ENCODE measurements at places on chromosomes 7 and 10.

DNA sequence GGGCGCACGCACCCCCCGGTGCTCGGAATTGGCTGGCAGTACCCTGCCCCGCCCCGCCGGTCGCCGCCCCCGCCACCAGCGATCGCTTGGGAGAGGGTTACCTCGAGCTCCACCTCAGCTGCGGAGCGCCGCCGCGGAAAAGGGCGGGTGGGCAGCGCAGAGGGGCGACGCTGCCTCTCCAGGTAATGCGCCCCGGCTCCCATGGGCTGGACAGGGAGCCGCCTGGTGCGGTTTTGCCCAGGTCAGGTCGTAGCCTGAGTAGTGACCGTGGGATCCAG lies 1.3 kb downstream of the PFKFB3 start:
- DNase-seq: peak; percentile 33

DNA sequence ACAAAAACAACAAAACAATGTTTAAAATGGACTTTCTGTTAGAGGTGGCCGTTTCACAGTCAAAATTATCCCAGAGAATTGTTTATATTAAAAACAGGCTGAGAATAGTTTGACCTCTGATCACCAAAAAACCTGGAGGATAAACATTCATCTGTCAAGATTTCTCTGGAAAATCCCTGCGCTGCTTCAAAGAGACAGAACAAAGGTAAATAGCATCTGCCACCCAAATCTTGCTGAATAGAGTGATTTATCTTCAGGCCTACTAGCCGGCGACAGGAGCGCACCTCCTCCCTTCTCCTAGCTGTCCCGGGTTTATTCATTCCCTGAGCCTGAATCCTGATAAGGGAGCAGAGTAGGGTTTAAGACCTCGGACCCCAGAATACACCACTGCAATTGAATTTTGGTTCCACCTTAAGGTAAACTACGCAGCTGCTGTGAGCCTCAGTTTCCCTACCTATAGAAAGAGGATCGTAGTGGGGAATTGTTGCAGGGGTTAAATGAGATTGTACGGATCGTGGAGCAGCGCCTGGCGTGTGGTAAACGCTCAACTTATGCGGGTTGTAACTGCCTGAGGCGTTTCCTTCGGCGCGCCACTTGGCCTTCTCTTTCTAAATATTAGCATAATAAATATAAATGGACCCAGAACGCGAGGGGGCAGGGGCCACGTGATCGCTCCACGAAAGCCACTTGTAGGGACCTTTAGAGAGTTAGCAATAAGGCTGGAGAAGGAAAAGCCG lies 498 bp upstream of the ST7 start:
- no peak for DNase-seq

DNA sequence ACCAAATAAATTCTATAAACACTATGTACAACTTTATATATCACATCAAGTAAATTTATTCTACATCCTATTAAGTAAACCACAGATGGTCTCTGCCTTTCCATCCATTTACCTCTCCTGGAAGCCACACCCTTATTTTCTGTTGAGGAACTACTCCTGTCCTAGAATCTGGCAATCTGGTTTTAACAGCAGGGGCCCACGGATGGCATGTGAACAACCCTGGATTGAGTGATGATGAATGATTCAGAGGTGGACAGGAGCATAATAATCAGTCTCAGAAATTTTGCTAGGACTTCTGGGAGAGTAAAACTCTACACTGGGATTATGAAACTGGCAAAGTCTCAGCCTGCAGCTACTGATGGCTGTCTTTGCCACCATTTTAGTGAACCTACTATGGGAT lies 54.1 kb downstream of the CDK6 start:
- DNase-seq: no peak

- no peak for DNase-seq
Measured at GRCh38 chr10:61793760-61794703, 107.5 kb upstream of the ARID5B start.

- no peak for DNase-seq
Measured at GRCh38 chr10:119263951-119264617, 56.7 kb downstream of the GRK5 start.

DNA sequence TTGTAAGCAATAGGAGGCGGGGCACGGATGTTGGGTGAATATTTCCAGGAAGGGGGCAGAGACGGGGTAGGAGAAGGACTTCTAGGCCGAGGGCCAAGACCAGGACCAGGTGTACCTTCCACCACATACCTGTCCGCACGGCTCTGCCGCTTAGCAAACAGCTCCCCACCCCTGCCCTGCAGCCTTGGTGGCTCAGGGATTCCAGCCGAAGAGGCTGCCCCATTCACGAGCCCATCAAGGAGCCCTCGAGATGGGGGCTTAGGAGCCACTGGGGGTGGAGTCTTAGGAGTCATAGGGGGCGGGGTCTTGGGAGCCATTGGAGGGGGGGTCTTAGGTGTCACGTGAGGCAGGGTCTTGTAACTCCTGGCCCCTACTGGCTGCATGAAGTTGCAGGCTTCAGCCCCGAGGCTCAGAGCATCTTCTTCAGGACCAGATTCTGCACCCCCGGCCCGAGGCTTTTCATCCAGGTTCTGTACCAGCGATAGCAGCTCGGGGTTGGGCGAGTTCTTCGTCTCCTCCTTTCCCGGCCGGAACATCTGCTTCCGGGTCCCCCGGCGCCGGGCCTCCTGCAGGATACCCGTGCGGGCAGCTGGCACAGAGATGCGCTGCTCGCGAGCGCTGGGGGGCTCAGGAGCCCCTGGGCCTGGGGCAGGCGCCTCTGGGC lies 6.1 kb upstream of the MYOZ1 start:
- DNase-seq: no peak

DNA sequence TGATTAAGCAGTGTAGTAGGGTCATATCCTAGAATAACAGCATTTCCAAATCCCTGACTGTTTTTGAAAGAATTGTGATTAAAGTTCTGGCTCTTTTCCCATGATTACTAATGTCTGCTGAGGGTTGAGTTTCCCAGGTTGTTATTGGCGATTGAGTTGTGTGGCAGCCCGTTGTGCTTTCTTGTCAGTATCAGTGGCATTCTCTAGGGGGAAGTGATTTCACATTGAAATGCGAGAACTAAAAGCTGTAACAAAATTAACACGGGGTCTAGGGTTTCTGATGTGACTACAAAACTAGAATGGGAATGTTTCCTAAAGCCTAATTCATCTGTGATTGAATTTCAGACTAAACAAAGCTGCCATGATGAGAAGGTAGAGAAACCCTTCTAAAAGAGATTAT lies 349.4 kb downstream of the EXOC4 start:
- DNase-seq: no peak

DNA sequence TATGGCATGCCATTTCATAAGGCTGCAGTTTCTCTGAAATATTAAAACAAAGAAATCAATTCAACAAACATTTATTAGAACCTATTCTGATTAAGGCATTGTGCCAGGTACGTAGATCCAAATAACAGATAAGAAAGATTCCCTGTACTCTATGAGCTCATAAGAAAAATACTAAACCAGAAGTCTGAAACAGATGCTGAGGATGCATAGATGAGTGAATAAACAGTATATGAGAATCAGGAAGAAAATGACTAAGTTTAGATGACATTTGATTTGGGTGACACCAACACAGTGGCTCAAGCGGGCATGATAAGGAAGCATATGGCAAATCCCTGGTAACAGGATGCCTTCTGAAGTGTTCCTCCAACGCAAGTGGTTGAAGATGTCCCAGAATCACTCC lies 477.2 kb downstream of the PARD3 start:
- DNase-seq: no peak

DNA sequence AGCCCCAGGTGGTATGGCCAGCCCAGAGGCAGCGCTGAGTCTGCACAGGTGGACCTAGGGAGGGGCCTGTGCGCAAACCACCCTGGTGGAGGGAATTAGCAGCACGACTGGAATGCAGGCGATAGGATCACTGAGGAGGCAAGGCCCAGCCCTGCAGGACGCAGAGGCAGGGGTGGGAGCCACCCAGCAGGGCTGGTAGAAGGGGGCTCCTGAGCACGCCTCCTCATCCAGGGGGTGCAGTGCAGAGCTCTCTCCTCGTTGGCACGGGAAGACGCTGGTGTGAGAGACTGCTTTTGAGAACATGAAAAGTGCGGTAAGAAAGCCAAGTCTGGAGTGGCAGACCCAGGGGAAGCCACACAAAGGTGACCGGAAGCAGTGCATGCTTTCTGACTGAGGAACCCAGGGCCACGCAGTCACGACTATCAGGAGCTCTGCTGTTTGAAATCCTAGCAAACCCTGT lies 6.0 kb downstream of the FXYD4 start:
- DNase-seq: no peak

- no peak for DNase-seq
Measured at GRCh38 chr7:36287371-36288241, 102.1 kb upstream of the ANLN start.

- no peak for DNase-seq
Measured at GRCh38 chr10:14086596-14086995, 244.1 kb downstream of the FRMD4A start.

GRCh38 chr7:2821161-2821841 lies 22.8 kb downstream of the GNA12 start:
- DNase-seq: no peak

DNA sequence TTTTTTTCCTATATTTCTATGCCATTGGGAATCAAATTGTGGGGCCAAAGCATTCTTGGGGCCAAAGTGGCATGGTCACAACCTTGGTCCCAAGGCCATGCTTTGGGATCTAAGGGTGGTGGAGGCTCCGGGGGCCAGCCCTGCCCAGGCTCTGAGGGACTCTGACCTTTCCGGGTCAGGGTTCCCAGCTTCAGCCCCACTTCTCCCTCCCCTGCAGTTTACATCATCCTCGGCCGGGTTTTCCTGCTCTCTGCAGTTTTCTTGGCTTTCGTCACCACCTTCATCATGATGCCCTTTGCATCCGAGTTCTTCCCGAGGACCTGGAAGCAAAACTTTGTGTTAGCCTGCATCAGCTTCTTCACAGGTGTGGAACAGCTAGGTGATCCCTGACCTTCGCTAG lies 8.5 kb downstream of the TMEM225B start:
- DNase-seq: no peak

DNA sequence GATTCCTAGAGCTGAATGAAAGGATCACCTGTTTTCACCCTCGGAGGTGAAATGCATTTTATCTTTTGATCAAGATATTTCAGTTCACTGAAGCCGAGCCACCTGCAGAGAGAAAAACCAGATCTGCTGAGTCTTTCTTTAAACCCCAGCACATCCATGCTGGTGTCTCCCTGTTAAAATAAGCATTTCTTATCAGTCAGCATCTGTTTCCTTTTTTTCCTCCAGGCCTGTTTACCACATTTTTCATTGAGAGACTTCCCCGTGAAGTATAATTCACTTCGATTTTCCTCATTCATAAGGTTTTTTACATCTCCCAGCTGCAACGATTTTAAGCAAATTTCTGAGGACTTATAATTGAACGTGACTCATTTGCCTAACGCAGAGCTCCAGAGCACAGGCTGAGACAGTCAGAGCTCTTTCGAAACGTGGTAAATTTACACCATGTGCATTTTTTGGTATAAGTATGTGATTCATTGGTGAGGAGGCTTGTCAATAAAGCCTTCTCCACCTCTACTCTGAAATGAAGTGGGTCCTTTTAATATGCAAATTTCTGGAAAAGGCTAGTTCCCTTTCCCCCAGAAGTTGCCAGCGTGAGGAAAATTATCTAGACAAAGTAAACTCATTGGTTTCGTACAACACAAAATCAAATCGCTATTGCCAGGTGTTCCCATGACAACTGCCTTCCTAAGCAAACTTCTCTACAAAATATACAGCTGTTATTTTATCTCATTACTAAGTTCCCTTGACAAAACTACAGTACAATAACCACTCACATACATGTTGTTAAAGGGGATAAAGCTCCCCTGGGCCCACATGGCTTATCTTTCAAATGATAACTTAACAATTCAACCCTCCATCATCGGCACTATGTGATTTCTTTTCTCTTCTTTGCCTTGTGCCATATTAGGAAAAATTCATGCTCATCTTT lies 374.8 kb upstream of the AKR1E2 start:
- DNase-seq: no peak

DNA sequence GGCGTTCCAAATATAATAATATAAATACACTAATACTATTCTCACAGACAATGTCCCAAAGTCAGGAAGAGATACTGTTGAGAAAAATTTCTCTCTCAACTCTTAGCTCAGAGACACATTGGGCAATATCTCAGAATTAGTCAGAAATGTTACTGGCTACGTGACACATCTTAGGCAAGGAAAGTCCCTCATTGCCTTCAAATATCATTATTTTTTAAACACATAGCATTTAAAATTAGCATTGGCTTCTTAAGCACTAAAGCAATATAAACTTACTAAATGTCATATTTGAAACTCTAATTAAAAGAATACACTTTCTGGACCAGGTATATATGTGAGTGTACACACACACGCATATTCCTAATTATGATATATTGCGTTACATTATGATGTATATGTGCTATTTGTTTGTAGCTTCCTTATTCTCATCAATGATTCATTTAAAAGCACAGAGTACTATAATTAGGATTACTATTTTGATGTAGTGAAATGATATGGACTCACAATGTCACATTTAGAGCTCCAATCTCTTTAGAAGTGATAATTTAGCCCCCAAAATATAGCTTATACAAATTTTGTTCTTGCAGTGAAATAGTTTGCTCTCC lies 255.8 kb downstream of the TWIST1 start:
- DNase-seq: no peak

- DNase-seq: no peak
Measured at GRCh38 chr10:51691135-51691534, 8.3 kb downstream of the CSTF2T start.

DNA sequence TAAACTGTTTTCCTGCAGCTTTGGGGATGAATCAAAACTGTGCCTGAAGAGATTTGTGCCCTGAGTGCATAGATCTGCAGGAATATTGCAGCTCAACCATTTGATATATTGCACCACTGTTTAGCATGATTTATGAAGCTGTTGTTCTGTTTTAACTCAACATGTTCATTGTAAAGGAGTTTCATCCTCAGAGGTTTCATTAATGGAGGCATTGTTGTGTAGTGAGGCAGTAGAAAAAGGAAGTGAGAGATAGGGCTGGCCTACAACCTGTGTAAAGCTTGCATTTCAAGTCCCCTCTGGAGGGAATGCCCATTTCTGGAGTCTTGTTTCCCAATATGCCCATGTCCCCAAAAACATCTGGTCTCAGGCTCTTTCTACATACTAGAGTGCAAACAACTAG lies 67.5 kb downstream of the DNAJC12 start:
- no peak for DNase-seq

DNA sequence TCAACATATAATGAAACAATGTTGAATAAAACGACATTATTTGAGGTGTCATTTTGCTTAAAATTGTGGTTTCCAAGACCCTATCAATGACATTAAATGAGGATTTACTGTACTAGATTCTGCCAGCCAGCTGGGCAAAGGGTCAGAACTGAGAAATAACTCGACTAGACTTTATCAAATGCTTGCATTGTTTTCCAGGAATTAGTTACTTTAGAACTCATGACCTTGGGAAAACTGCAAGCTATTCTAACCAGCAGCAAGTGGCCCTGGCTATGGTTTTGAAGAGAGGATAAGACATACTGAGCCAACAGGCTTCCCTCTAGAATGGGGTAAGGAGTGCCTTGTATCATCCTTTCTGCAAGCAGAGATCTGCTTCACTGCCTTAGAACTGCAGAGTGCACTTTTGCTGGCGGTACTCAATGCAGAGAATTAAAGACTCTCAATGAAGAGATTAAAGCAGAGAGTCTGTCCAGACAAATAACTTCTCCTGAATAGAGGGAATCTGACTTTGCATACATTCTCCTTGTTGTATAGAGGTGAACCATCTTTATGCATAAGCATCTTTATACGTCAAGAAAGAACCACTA lies 281.5 kb downstream of the ARL4A start:
- DNase-seq: no peak

Measured in stimulated activated CD8-positive, alpha-beta memory T cell treated with anti-CD3 and anti-CD28 coated beads, Interleukin-7, amount 100 ng/mL, for 48 hours (primary cell).